ENCODE measurements at places on chromosomes 6 and 20.

DNA sequence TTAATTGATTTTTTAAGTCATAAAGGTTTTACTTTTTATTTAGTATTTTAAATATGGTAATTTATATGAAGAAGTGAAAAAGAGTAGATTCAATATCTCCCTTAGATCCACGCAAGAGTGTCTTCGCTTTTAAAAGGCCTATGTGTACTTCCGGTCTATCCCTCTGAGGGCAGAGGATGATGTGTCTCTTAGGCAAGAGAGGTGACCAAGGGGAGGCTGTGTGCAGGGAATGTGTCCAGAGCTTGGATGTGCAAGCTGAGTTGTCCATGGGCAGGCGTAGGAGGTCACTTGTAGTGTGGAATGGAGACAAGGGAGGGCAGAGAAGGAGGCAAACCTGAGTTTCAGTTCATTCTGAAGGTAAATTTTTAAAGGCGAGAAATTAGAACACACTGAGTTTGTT lies 113.9 kb downstream of the CRYBG1 start:
- no peak for DNase-seq

DNA sequence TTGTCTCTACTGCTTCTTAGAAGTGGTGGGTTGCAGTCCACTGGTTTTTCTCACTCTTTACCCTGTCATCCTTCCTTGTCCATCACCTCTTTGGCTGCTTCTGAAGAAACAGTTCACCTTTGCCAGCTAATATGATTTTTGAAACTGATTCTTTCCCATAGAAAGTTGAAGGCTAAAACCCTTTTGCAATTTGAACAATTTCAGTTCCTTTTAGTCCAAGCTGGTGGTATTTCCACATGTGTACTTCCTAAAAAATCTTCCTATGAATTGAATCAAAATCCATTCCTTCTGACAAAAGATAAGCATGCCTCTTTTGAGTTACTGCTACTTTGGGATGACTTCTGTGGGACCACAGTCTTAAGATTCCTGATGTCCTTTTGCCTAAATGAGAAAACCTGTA lies 210.0 kb upstream of the MAN1A1 start:
- no peak for DNase-seq

GRCh38 chr6:112626468-112627082 lies 279.4 kb downstream of the RFPL4B start:
- DNase-seq, result peak; percentile 70

DNA sequence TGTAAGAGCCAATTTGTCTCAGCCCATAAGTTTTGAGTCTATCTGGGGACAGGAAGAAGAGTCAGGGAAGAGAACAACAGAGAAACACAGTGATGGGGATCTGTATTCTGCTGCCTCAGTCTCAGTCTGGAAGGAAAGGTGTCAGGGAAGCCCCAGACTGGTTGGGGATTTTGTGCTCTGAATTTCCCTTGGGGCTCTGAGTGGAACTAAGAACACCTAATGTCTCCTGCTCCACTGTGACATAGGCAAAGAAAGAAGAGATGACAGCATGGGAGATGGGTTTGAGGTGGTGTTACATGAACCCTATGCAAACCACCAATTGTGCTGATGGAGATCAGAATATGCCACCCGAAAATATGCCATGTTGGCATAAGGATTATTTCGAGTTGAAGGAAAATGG lies 139.5 kb upstream of the MYLIP start:
- DNase-seq, result no peak

- DNase-seq, result no peak
These were observed 520.5 kb upstream of the ADGRB3 start for GRCh38 chr6:68114463-68115047.

DNA sequence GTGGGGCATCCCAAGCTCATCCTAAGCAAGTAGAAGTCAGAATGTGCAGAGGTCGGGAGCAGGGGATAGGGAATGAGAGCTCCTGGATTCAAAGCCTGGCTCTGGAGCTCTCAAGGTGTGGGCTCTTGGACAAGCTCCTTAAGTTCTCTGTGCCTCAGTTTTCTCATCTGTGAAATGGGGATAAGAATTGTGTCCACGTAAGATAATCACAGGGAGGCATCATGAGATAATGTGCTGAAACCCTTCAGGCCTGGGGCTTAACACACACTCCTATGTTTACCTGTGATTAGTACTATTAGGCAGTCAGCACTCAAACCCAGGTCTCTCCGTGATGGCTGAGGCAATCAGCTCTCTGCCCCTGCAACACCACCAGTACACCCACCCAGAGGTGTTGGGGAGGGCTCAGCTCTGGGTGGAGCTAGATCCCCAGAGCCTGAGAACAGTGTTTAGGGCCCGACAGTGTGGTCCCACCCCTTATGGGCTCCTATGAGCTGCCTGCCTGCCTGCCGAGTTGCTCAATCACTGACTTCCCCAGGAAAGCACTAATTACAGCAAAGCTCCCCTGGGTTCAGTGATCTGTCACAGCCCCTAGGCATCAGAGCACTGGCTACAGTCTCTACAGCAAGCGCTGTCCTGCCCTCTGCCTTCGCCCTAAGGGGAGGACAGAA lies 6.3 kb upstream of the SIRPA start:
- no peak for DNase-seq

- no peak for DNase-seq
These were observed 36.1 kb downstream of the F13A1 start for GRCh38 chr6:6284221-6284966.

GRCh38 chr6:32177183-32177787 lies 920 bp upstream of the RNF5 start:
- peak; percentile 76 for DNase-seq

DNA sequence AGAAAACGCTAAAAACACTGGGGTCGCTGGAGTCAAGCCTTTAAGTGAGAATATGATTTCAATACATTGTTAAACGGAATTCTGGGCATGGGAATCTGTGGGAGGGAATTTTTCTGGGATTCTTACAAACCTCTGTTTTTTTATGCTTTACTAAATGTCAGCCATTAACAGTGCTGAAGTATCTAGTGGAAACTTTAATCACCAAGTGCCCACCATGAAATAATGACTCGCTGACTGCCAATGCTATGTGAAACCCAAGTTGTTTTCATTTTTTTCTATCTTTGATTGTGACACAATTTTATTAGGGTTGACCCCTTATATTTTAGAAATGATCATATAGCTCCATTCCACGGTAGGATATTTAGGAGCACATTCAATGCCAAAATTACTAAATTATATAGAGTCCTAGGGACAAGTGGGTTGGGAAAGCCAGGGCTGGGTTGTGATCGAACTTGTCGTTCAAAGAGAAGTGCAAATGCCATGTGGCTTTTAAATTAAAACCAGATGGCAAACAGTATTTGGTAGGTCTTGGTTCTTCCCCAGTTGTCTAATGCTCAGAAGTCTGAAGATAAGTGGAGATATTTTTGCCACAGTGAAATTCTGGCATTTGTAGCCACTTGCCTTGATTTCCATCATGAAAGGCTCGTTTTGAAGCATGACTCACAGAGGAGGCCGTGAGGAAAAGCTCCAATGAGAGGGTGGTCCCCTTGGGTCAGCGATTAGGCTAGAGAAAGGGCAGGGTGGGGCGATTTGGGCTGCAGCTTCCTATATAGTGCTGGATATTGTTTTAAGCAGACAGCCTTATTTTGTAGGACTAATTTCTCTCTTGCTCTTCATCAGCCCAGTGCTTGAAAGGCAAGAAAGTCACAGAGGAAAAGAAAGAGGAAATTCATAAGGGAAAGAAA lies 254.4 kb upstream of the JAG1 start:
- no peak for DNase-seq

DNA sequence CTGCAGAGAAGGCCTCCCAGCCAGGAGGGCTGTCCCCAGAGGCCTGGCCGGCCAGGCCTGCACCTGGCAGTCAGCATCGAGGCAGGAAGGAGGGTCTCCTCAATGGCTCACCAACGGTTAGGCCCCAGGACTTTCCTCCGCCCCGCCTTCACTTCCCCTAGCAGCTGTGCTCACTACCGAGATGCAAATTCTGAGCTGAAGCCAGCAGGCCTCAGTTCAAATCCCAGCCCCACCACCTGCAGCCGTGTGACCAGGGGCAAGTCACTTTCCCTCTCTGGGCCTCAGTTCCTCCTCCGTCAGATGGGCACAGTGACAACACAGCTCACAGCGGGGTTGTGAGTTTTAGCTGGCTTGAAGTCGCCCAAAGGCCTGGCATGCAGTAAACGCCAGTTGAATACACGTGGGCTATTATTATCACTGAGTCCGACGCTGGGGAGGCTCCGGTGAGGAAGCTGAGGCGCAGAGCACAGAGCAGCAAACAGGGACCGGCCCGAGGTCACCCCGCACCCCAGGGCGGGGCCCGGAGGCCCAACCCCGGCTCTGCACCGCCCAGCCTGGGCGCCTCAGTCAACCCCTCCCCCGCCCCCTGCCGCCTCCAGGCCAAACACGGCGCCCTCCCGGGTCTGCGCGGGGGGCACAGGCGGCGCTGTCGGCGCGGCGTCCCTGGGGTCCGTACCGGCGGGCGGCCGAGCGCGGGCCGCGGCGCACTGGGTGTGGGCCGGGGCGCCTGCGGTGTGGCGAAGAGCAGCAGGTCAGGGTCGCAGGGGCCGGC lies 671 bp downstream of the E2F1 start:
- DNase-seq, result peak; percentile 31

GRCh38 chr6:127456465-127456864 lies 2.7 kb downstream of the KIAA0408 start:
- DNase-seq, result no peak

GRCh38 chr6:108693430-108694154 lies 132.9 kb downstream of the FOXO3 start:
- DNase-seq, result no peak

GRCh38 chr6:36888654-36889481 lies 3.1 kb downstream of the C6orf89 start:
- no peak for DNase-seq

- DNase-seq, result no peak
These were observed 1.6 kb downstream of the OLIG3 start for GRCh38 chr6:137492289-137493217.

- DNase-seq, result no peak
These were observed 31.3 kb upstream of the CHD6 start for GRCh38 chr20:41649489-41649888.

- no peak for DNase-seq
These were observed 83.9 kb downstream of the CDC5L start for GRCh38 chr6:44471271-44471981.

DNA sequence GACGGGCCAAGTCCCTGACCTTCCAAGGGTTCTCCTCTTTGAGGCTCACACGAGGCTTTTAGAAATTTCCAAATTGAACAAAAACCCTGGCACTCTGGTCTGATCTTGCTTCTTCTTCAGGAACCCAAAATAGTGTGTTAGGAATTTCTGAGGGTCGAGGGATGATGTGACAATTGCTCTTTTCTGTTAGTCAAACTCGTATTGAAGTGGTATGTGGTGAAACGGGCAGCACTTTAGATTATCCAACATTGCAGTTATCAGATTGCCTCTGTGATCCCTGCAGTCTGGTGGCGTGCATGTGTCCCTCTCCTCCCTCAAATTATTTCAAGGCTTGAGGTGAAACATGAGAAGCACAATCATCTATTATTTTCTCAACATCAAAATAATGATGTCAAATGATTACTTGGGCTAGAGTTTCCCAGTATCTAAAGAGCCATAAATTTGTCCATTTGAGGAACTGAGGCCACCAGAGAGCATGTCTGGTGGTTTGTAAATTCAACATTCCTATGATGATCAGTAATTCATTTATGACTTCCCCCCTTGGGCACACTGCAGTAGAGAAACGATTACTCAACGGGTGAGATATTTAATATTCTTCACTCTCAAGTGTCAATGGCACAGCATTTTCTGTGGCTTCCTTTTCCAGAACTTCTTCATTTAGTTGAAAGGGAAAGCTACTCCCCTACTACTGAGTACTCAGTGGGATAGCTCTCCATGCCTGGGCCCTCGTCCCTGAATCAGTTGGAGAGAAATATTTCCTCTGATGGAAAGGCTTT lies 308.6 kb upstream of the MAP3K7 start:
- DNase-seq, result no peak

DNA sequence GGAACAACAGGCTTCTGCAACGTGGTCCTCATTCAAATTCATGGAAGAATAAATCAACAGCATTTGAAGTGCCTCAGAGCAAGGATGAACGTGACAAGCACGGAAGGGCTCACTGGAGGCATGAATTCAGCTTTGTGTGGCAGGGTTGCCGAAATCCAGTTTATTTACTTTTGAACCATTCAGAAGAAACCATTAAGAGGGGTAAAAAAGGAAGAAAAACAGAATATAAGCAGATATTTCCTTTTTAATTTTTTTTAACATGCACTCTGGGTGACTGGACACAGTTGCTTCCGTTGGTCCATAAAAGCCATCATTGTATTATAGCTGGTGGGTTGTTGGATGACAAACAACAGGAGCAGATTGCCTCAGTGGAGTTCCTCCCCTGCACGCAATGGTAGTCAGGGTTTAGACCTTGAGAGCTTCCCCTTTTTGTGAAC lies 17.3 kb upstream of the SNRPB2 start:
- no peak for DNase-seq

DNA sequence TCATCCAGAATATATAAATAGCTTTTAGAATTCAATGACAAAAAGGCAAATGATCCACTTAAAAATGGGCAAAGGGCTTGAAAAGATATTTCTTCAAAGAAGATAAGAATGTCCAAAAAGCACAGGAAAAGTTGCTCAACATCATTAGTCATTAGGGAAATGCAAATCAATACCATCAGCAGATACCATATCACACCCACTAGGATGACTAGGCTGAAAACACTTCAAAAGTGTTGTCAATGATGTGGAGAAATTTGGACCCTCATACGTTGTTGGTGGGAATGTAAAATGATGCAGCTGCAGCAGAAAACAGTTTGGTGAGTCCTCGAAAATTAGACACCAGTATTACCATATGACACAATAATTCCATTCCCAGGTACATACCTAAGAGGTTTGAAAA lies 303.6 kb upstream of the SLC35B3 start:
- no peak for DNase-seq

DNA sequence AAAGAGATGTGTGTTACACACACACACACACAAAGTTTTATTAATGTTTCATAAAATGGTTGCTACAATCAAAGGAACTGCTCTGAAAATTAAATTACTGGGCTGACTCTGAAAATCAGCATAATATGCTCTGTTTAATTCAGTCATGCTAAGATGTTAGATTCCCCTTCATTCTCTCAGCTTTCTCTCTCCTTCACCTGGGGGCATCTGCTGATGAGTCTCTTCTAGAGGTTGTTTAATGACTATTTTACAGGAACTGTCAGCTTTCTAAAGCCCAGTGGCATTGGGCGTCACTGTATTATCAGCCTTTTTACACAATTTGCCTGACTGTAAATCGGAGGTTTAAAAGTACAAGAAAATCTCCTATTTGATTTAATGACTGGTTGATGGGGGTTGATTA lies 559.7 kb upstream of the POU3F2 start:
- DNase-seq, result no peak

DNA sequence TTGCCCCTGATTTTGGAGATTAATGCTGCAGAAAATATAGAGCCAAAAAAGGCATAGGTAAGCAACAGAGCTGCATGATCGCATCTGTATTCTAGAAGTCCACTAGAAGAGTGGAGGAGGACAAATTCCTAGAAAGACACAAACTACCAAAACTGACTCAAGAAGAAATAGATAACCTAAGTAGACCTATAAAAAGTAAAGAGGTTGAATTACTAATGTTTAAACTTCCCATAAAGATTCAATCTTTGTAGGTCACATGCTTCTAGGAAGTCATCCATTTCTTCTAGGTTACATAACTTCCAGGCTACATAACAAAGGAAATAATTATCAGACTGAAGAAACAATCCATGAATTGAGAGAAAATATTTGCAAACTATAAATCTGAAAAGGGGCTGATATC lies 84.4 kb downstream of the JPH2 start:
- no peak for DNase-seq

Data from Caki2 (cell line).